ENCODE measurements at places on chromosomes 13 and 19.
A peak's percentile ranks its signal among the peaks of the same experiment; 100 is the strongest.

DNA sequence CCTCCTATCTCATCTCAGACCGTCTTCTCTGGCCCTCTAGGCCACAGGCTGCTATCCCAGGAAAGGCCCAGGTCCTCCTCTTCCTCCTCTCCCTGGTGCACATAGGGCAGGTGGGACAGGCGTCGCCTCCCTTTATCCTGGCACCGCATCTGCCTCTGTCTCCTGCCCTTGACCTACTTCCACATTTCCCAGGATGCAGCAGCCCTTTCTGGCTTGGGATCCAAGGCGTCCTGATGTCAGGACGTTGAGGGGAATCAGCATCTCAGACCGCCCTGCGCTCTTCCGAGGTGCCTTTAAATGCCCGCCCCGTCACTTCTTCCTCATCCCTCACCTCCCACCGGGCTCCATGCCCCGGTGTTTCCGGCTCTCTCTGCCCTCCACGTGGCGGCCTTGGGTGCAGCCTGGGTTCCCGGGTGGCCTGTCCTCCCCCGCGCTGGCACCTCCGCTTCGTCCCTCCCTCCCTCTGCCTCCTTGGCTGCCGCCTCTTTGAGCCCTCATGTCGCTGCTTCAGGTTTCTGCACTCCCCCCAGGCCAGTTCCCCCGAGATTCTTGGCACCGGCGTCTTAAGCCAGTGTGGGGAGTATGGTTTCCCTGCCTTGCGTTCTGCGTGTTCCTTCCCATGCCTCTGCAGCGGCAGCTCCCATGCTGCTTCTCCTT, 66.3 kb downstream of the KDM4B start:
- no peak for DNase-seq

- DNase-seq: no peak
These were observed 20.4 kb downstream of the PRR36 start for GRCh38 chr19:7853770-7854128.

DNA sequence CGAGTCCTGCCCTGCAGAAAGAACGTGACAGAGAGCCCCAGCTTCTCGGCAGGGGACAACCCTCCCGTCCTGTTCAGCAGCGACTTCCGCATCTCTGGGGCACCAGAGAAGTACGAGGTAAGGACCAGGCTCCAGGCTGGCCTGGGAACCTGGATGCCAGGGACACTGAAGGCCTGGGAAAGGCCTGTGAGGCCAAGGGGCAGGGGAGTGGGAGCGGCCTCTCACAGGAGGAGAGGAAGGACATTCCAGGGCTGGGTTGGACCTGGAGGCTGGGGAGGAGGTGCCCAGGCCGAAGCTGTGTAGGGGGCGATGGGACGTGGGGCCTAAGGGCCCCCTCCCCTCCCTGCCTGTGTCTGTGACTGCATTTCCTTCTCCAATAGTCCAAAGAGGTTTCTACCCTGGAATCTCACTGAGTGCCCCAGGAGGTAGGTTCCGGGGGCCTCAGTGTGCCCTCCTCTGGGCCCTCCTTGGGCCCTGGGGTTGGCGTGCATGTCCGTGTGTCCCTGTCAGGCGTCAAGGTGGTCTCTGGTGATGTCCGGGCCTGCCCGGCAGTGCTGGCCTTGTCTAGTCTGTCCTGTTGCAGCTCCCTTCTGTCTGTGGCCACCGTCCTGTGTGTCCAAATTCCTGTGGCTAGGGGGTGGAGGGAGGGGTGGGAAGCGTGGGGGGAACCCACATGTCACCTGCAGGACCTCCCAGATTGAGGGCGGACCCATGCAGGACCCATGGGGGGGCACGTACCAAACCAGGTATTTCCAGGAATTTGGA, 16.9 kb upstream of the CD22 start:
- no peak for DNase-seq

GRCh38 chr19:38250821-38251563, 5.2 kb downstream of the PPP1R14A start:
- peak; percentile 62 for DNase-seq

- DNase-seq: peak; percentile 14
These were observed 185.4 kb downstream of the KDM4B start for GRCh38 chr19:5154129-5154798.

DNA sequence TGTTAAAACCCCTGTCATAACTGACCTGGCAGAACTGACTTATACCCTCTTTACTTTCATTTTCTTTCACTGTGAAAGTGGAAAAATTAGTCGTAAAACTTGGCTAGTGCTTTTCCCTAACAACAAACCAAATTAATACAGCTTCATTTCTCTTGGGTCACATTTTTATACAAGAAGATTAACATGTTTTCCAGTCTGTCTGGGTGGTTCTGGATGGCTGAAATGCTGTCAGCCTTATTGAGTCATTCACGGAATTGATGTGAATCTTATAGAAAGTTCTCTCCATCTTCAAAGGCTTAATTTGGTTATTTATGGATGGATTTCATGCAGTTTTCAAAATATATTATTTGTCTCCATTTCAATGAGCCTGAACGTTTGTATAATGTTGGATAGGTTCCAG, 440.0 kb downstream of the KCTD12 start:
- DNase-seq: no peak

GRCh38 chr13:109819874-109820273, 33.5 kb upstream of the IRS2 start:
- no peak for DNase-seq

- peak; percentile 7 for DNase-seq
These were observed 275.6 kb downstream of the KLF5 start for GRCh38 chr13:73334445-73334844.
